SHP77 (cell line): ENCODE measurements at places on chromosomes 12 and 14.

- no peak for DNase-seq
Measured at GRCh38 chr12:29242921-29243431, 93.9 kb downstream of the FAR2 start.

DNA sequence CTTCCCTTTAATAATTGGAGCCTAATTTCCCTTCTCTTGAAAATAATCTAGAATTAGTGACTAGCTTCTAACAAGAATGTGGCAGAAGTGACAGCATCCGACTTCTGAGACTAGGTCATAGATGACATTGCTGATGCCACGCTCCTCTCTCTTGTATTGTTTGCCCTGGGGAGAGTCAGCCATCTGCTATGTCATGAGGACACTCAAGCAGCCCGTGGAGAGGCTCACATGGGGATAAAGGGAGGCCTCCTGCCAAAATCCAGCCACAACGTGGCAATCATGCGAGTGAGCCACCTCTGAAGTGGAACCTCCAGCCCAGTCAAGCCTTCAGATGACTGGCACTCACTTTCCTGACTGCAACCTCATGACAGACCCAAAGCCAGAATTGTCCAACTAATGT is 54.2 kb upstream of the LRRK2 start:
- DNase-seq = peak; percentile 53

- no peak for DNase-seq
Measured at GRCh38 chr14:105313381-105314286, 914 bp upstream of the PACS2 start.

DNA sequence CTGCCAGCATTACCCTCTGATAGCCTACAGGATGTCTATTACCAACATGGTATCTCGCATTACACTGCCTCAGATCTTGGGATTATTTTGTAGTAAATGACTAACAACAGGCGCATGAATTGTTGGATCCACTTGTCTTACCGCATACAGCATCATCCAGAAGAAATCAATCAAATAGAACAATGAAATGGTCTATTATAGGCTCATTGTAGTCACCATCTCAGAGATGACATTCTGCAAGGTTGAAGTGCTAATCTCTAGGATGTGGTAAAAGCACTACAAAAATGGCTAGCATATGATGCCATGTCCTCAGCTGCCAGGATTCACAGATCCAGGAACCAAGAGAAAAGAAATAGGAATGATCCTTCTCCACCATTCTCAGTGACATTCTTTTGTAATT is 52.0 kb downstream of the WASHC3 start:
- no peak for DNase-seq

DNA sequence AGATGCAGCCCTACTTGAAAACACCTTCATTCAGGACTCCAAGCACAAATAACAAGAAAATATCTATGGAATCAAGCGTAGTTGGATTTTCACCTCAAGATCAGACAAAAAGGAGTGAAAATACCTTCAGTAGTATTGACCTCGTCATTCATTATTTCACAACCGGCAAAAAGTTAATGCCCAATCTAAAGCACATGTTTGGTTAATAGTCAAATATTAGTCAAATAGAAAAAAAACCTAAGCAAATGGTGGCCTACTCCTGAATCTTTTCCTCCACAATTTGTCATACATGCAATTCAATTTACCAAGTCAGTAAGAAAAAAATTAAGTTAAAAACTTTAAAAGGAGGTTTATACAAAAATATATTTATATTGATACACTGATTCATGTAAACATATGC is 50.0 kb downstream of the SLC38A4 start:
- DNase-seq = no peak

- DNase-seq = no peak
Measured at GRCh38 chr14:96143906-96144305, 60.7 kb upstream of the BDKRB2 start.

GRCh38 chr12:77924703-77925102 is 94.0 kb downstream of the NAV3 start:
- DNase-seq = no peak

DNA sequence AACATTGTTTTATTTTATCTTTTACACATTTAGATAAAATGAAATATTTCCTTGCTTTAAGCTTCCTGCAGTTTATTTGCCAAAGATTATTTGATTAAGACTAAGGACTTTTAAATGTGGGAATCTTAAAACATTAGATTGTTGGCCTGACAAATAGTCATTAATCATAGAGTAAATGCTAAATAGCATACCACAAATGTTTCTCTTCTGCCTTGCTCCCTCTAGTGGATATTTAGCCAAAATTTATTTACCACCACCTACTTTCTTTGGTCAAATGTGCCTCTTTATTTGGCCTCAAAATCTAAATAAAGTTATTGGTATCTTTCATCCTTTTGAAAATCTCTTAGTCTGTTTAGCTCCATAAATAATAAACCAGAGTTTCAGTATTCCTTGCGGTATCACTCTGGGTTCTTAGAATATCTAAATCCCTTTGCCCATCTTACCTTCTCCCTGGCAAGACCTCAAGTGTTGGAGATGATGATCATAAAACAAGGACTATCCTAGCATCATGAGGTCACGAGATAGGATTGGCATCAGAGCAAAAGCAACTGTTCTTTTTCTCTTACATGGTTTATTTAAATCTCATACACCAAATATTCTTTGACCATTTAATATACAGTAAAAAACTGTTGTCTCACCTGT is 150.6 kb upstream of the AEBP2 start:
- DNase-seq = no peak

- no peak for DNase-seq
Measured at GRCh38 chr14:68956724-68957123, 22.4 kb downstream of the ACTN1 start.

- no peak for DNase-seq
Measured at GRCh38 chr12:98418357-98419075, 96.9 kb upstream of the TMPO start.

GRCh38 chr12:692274-692673 is 29.0 kb upstream of the NINJ2 start:
- DNase-seq = no peak

GRCh38 chr14:61229981-61230380 is 51.2 kb downstream of the TMEM30B start:
- DNase-seq = no peak

GRCh38 chr12:75592638-75593335 is 81.4 kb upstream of the KRR1 start:
- DNase-seq = no peak

DNA sequence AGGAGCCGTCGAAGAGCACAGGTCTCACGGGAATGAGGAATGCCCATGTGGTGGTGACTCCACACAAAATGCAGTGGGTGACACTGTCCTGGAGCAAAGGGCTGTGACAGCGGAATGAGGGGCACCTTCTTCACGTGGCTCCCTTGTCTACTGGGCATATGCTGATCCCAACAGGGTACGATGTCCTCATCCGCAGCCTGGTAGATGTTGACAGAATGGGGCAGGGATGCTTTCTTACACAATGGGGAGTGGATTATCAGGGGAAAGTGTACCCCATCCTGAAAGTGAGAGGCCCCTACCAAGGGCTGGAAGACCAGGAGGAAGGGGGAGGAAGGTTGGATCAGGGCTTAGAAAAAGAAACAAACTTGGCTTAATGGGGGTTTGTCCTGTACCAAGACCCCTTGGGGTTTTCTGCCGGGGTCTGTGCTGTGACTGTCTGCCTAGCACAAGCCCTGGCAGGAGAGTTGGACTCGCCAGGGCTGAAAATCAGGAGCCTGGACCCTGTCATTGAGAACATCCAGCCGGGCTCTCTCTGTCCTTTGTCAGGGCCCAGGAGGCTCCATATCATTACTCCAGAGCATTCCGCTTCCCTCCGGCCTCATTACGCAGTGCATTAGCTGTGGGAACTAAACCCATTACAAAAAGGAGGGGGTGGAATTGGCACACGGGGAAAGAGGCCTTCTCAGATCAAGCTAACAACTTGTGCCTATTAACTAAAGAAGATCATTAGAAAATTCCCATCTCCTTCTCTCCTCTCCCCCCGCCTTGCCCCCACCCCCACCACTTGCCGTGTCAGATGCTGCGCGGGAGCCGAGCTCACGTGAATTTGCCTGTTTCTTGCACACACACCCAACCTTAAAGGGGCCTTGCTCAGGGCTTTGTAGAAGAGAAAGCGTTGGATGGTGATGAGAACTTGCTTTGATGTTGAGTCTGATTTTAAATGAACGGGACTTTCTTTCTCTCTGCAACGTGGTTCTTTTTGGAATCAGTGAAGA is 171.8 kb upstream of the PARP11 start:
- no peak for DNase-seq

GRCh38 chr14:57326253-57326652 is 57.5 kb downstream of the AP5M1 start:
- no peak for DNase-seq

- no peak for DNase-seq
Measured at GRCh38 chr12:23947395-23947794, 2.1 kb downstream of the SOX5 start.

DNA sequence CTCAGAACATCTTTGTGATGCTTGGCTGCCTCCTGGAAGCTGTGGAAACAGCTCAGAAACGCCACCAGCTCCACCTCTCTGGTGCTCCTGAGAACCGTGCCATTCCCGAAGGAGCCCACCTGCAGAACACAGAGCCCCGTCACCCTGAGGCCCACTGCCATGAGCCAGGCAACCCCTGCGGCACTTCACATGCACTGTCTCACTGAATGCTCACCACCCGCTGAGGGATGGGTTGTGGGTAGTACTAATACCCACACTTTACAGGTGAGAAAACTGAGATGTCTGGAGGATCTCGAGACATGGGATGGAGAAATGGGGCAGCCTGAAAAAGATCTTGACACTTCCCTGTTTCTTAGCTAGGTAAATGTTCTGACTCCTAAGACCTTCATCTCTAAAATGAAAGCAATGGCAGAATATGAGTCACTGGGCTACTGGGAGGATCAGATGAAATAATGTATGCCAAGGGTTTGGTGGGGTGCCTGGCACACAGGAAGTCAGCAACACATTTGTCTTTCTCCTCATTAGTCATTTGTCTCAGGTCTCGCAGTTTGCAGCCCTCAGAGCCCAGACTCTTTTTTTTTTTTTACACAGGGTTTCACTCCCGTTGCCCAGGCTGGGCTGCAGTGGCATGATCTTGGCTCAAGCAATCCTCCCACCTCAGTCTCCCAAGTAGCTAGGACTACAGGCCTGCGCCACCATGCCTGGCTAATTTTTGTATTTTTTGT is 5.3 kb downstream of the OASL start:
- no peak for DNase-seq

GRCh38 chr14:38502239-38502638 is 246.3 kb upstream of the CLEC14A start:
- DNase-seq = no peak
